ENCODE measurements at places on chromosomes 3 and 15.

DNA sequence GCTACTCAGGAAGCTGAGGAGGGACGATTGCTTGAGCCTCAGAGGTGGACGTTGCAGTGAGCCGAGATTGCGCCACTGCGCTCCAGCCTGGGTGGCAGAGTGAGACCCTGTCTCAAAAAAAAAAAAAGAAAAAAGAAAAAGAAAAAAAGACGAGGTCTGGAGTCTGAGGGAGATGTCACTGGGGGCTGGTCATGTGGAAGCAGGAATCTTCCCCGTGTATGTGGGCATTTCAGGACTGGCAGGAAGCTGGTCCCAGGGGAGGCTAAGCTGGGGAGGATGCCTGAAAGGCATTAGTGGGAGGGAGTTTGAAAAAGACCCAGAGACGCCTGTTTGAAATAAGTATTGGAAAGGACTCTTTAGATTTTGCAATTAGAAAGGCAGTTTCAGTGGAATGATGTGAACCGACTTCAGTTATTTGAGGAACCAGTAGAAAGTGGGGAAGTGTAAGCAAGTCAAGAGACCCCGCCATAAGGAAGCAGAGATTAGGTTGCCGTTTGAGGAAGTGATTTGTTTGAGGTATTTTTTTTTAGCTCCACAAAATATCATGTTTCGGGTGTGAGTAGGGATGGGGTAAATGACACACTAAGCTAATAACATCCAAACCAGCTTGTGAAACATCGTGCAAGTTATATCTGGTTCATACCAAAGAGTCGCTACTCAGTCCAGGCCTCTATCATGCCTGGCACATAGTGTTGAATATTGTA lies 55.5 kb downstream of the ST6GAL1 start:
- no peak for DNase-seq

GRCh38 chr15:73052653-73053397 lies 562 bp downstream of the NEO1 start:
- DNase-seq = peak; percentile 66

GRCh38 chr3:184703657-184704056 lies 8.2 kb downstream of the MAGEF1 start:
- no peak for DNase-seq

DNA sequence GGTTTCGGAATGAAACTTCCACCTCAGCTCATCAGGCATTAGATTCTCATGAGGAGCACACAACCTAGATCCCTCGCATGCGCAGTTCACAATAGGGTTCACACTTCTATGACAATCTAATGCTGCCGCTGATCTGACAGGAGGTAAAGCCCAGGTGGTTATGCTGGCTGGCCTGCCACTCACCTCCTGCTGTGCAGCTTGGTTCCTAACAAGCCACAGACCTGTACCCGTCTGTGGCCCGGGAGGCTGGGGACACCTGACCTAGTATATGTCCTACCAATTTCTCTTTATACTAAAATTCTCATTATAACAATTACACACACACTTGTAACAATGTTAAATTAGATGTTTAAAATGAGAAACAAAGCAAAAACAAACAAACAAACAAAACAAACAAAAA lies 172.2 kb downstream of the SLC9A9 start:
- DNase-seq = no peak

GRCh38 chr3:7734456-7734855 lies 767.2 kb upstream of the LMCD1 start:
- DNase-seq = no peak

DNA sequence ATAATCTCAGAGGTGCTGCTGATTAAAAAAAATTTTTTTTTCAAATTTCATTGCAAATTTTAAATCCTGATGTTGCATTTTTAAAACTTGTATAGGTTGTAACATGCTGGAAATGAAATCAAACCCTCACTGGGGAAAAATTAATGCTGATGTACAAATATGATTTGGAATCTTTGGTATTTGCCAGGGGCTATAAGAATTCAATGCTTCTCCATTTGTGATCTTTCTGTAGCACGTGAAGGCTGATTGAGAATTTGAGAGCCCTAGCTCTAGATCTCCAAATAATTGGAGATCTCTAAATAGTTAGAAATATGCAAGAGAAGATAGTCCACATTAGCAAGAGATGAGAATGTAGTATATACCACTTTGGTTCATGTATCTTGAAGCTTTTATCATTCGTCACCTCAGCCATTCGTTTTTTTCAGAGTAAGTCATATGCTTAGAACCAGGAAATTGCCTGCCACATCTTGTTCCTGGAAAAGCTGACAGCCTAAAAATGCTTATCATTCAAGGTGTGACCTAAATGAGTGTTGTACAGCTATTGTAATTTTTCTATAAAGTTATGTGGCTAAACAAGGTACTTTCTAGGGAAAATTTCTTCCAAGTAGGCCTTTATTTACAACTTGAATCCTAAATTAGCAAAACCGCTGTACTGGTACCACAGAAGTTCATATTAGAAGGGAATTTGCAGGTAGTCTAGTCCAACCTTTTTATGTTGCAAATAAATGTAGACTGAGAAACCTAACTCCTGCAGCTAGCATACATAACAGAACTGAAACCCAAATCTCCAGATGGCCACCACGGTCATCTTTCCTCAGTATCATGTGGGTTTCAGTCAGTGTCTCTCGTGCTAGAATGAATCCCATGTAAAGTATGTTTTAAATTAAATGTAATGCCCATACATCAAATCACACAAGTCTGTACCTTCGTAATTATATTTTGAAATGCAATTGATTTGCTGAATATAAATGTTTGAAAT lies 48.5 kb downstream of the FNDC3B start:
- no peak for DNase-seq
